ENCODE measurements at places on chromosomes 3 and 15.

DNA sequence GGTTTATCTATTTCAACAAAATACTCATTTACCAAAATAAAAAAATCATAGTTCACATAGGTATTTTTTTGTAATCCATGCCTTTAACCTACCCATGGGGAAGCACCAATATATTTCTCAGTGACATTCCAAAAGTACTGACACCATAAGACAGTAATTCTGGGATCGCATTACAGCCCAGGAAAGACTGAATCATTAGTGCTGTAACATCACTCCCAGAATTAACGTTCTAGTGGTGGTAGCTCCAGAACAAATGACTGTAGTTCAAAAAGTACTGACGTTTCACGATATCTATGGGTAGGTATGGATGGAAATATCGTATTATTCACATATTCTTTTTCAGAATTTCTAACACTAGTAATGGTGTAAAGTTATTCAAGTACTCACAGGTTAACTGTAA lies 54.3 kb upstream of the NEK10 start:
- peak; percentile 36 for DNase-seq

- DNase-seq: no peak
Measured at GRCh38 chr3:74603292-74603691, 11.2 kb downstream of the CNTN3 start.

GRCh38 chr3:97720417-97720816 lies 44.1 kb upstream of the ARL6 start:
- no peak for DNase-seq

GRCh38 chr15:95300958-95301357 lies 1029.5 kb upstream of the NR2F2 start:
- DNase-seq: no peak

DNA sequence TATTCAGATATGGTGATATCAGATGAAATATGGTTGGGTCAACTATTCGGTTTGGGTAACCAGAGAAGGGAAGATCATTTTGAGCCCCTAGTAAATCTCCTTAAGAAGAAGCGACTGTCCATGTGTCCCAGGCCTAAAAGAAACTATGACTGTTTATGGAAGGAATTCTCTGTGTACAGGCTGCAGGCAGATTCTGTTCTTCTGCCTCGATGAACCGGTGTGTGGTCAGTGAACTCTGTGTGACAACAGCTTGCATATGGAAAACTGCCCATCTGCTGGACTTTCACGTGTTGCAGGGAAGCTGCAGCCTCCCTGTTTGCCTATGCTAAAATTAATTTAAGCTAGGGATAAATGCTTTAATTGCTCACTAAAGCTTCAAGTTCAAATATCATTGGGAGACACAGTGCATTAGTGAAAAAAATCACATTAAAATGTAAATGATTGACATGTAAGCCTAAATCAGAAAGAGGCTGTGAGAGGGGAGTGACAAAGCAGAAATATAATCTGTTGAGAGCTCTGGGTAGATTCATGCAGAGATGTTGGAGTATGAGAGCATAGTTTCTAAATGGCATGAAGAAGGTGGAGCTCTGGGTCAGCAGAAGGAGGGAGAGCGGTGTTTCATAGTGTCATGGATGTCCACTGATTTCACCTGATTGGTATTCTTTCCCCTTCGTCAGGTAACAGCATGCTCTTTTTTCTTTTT lies 65.4 kb upstream of the PFN2 start:
- no peak for DNase-seq

GRCh38 chr15:90742087-90742486 lies 24.9 kb downstream of the BLM start:
- no peak for DNase-seq
